Brain pericyte (primary cell): ENCODE measurements at places on chromosomes 1 and 21.

- no peak for DNase-seq
These were observed 64.0 kb downstream of the CCDC18 start for GRCh38 chr1:93244298-93245069.

DNA sequence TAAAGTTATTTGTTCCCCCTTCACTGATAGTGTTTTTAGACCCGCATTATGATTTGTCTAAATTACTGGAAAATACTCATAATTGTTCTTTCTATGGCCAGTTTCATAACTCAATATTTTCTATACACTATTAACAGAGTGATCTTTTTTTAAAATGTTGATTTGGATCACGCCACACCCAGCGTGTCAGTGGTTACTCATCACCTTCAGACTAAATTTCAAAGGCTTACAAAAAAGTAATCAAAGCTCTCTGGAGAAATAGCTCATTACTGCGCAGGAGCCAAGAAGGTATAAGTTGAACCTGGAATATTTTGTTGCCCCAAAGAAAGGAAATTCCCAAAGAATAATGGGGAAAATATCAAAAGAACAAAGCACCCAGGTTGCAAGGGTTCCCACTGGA, 104.9 kb downstream of the EVI5 start:
- no peak for DNase-seq

- DNase-seq = no peak
These were observed 25.8 kb downstream of the PIK3C2B start for GRCh38 chr1:204468766-204469302.

DNA sequence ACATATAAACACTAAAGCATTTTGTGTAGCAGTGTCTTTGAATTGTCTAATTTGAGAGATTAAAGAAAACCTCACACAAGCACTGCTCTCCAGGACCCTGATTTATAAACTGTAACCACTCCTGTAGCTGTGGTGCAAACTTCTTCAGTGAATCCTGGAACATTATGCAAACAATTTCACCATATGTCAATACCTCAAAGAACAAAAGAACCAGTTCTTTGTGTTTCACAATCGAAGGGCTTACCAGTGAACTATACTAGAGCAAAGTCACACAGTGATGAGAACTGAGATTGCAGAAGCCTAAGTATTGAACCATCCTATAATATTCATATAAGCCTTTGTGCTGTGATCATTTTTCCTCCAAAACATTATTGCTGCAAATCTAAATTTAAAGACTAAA, 21.5 kb downstream of the DPH5 start:
- DNase-seq = no peak

DNA sequence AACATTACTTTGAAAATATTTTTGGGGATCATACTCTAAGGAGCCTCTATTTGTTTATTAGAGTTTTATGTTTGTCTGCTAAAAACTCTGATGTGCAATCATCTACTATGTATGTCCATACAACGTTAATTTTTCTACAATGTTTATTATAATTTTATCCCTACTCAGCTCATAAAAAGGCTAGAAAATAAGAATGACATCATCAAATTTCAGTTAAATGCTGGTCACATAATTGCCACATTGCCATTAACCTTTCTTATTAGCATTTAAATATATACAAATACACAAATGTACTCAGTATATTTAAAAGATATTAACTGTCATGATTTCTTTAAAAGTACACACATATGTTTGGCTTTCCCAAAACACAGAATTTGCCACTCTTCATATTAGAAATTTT, 191.6 kb downstream of the BRINP3 start:
- no peak for DNase-seq

DNA sequence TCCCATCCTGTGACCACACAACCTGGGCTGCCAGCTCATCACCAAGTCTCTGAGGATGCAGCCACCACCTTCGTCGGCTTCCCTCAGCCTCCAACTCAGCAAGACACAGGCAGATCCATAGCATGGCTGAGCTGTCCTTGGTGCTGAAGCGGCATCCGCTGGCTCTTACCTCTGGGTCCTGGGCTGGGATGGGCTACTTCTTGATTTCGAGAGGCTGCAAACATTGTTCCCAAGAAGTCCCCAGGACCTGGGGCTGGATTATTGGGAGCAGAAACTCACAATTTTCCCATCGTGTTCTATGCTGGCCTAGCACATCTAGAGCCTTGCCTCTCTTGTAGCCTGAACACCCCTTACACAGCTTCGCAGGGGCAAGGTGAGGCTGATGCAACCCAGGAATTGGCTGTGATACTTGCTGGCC, 24.9 kb upstream of the C1QA start:
- DNase-seq = peak; percentile 18

- no peak for DNase-seq
These were observed 48.3 kb downstream of the IL23R start for GRCh38 chr1:67214420-67215174.

- DNase-seq = no peak
These were observed 507 bp downstream of the GLIS1 start for GRCh38 chr1:53738205-53739108.

DNA sequence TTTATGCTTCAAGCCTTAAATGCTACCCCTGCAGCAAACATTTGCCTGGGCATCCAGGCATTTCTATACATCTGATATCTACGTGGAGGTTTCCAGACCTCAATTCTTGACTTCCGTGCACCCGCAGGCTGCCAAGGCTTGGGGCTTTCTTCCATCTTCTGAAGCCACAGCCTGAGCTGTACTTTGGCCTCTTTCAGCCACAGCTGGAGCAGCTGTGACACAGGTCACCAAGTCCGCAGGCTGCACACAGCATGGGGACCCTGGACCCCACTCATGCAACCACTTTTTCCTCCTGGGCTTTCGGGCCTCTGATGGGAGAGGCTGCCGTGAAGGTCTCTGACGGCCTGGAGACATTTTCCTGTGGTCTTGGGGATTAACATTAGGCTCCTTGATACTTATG, 5.4 kb upstream of the HAO2 start:
- DNase-seq = no peak

DNA sequence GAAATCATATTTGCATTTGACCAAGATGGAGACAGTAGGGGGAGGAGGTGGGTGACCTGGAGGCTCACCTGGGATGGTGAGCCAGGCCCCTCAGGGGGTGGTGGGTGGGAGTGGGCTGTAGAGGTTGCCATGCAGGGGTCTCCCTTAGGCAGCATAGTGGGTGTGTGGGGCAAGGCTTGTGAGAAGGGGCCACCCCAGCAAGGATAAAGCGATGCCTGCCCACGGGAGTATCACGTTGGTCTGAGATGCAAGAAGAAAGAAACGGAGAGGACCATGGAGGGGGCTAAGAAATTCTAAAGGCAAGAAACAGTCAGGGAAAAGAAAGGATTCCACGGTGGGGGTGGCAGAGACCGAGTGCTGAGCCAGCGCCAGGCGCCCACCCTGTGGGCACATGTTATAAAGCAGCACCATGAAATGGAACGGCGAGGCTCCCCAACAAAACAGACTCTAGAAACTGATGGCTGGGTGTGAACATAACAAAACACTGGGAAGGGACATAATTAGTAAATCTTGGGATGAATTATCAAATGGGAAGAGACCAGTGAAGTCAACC, 11.7 kb upstream of the C2CD2 start:
- DNase-seq = no peak

- no peak for DNase-seq
These were observed 62.0 kb upstream of the ABCG1 start for GRCh38 chr21:42156690-42157605.

- DNase-seq = no peak
These were observed 31.7 kb downstream of the SLC19A1 start for GRCh38 chr21:45510466-45510955.

DNA sequence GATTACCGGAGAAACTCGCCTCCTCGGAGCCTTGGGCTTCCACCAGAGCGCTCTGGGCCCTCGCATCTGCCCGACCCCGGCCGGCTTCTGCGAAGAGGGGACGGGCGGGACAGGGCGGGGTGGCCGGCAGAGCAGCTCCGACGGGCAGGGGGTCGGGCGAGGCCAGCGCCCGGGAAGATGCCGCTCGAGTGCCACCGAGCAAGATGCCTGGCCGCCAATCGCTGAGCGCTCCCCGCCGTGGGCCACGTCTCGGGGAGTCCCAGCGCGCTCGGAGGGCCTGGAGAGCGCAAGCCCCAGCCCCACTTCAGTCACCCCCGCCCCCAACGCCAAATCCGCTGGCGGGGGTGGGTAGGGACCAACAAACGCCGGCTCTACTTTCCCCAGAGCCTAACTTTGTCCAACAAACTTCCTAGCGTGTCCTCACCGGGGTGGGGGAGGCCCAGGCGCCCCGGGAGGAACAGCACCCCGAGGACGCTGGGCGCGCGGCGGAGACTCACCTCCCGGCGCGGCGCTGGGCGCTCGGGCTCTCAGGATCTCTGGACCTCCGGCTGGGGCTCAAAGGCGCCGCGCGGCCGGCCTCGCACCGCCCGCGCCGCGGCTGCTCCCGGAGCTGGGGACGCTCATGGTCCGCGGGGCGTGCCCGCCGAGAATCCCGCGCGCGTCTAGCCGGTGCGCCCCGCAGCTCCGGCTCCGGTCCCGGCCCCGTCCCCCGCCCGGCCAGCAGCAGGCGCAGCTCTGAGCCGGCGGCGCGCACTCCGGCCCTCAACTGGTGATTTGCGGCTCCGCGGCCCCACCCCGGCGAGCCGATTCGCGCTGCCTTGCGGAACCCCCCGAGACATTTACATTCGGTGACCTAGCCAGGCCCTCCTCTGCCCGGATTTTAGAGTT, at the start of gene BCAR3:
Gene BCAR3 (minus strand): TSS at position 737 of the 888 bp plus-strand sequence. CDS start 6,907 bp downstream, outside the sequence.
- DNase-seq = no peak

GRCh38 chr1:160256396-160257046, 5.8 kb downstream of the DCAF8 start:
- no peak for DNase-seq

GRCh38 chr1:54391450-54392209, 14.6 kb downstream of the SSBP3 start:
- no peak for DNase-seq

DNA sequence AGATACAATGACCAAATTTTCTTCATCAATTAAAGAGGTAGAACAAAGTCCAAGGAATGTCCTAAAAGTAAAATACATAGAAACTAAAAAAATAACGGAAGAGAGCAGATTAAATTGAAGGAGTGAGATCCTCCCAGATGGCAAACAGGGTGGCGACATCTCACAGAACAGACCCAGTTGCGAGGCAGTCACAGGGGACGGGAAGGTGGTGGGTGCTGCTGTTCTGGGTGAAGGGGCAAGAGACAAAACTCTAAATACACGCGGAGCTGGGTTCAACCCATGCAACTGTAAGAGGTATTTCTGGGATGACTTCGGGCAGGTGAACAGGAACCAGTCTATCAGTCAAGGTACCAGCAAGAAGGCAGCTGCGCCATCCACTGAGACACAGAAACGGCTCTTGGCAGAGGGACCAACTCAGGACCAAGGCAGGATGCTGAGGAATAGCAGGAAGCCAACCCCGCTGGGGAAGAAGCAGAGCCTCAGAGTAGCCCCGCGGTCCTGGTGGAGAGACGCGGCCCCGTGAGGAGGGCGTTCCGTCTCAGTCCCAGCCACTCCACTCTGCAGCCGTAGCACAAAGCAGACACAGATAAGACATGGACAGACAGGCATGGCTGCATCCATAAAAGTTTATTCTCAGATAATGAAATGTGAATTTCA, 32.2 kb downstream of the WDR4 start:
- no peak for DNase-seq

- no peak for DNase-seq
These were observed 664 bp downstream of the LRRC47 start for GRCh38 chr1:3795453-3796214.

DNA sequence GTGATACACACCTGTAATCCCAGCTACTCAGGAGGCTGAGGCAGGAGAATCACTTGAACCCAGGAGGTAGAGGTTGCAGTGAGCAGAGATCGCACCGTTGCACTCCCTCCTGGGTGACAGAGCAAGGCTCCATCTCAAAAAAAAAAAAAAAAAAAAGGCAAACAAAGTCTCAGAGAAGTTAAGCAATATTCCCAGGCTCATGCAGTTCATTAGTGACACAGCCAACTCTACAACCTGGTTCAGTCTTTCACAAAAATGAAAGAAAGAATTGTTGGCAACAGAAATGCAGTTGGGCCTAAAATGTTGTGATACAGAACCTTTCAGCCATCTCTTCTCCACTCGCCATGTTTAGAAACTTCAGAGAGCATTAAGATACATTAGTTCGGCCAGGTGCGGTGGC, 242.1 kb downstream of the LTN1 start:
- DNase-seq = no peak

DNA sequence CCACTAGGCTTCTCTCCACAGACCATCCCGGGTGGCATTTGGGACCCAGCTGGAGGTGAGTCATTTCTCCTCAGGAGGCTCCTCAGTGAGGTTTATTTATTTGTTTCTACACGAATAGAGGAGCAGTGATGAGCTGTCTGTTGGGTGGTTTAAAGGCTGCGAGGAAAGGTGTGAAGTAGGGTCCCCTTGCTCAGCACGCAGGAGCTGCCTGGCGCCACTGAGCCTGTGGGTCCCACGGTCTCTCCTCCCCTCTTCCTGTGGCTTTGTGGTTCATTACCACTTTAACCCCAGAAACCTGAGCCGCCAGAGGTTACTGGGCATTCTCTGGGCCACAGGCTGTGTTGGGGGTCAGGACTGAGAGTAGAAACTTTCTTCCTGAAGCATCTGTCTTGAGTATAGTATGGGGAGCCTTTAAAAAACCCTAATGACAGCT, 39.9 kb downstream of the IL6R start:
- peak; percentile 71 for DNase-seq

DNA sequence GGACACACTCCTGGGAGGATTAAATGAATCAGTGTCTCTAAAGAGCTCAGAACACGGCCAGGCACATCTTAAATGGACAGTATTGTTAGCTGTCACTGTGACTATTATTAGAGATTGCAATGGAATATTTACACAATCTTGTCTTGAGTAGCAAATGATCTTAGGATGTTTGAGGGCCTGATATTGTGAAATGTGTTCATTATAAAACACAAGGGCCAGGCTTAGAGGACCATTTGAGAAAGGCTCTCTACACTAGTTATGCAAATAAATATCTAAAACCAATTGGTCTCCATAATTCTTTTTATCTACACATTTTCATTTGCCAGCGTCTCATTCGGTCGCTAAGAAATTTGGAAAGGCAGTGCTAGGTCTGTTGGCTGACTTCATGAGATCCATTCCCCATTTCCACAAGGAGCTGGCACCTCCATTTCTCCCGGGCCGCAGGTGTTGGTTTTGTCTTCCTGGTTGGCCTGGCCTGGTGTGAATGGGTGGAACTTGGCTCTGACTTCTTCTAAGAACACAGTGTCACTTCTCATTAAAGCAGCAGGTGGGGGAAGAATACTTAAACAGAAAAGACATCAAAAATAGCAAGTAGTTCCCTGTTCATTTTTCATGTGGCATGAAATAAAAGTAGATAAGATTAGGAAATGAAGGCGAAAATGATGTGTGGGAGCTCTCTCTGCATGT, 56.0 kb upstream of the PLXNA2 start:
- no peak for DNase-seq
